ENCODE measurements at places on chromosomes 13 and 19. TPM values are rescaled to one million over a fixed set of nuclear protein-coding genes. Genes with fewer than 3 reads are reported as not detected.

GRCh38 chr13:34419755-34420154 is 522.3 kb upstream of the NBEA start:
- DNase-seq, result no peak

DNA sequence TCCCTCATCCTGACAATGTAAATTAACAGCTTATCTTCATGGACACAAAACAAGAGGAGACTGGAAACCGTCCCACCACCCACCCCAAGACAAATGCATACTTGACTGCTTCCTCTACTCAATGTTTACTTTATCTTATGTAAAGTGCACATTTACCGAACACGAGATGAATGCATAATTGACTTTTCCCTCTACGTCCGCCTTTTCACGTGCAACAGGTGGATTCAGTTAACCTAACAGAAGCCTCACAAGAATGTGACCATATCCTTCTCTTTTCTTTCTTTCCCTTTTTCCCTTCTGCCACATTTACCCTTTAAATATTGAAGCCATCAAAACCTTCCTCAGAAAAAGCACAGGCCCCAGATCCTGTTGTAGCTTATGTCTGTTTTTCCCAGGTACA is 468.0 kb downstream of the UQCRFS1 start:
- DNase-seq, result no peak

GRCh38 chr13:25330541-25330940 is 29.1 kb downstream of the NUP58 start:
- DNase-seq, result peak; percentile 13

- DNase-seq, result no peak
Measured at GRCh38 chr19:16506961-16507360, 10.8 kb downstream of the C19orf44 start.

The C1QTNF9 gene
- total RNA-seq, result not detected

The CEACAM20 gene
- total RNA-seq, result not detected

DNA sequence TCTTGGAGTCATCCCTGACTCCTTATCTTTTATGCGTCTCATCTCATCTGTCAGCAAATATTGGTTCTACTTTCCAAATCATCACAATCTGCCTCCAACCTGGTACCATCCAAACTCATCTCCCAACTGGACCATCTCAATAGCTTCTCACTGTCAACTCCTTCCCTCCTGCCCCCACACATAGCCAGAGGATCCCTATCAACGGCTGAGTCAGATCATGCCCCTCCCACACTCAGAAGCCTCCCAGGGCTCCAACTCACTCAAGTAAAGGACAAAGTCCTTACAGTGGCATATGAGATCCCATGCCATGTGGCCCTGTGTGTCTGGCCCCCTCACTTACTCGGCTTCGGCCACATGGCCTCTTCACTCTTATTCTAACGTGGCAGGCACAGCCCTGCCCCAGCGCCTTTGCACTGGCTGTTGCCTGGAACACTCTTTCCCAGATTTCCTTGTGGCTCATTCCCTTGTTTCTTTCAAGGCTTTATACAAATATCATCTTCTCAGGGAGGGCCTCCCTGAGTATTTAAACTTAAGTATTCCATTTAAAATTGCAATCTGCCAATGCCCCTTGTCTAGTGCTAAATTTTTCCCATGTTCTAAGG is 4.3 kb downstream of the SPRED3 start:
- DNase-seq, result peak; percentile 52

DNA sequence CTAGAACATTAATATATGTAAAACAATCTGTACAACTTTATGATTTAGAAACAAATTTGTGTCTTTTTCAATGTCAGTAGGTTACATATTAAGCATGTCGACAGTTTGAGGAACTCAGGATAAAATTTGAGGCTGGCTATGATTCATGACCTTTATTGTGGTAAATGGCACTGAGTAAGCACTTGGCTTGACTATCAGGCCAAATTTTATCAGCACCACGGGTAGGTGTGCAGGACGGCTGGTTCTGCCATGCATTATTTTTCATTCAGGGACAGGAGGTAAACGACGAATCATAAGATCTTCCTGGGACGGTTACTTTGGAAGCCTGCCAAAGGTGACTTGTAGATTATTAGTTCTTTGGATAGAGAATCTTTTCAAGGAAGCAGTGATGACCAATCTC is 19.9 kb upstream of the CYP4F8 start:
- DNase-seq, result peak; percentile 66

DNA sequence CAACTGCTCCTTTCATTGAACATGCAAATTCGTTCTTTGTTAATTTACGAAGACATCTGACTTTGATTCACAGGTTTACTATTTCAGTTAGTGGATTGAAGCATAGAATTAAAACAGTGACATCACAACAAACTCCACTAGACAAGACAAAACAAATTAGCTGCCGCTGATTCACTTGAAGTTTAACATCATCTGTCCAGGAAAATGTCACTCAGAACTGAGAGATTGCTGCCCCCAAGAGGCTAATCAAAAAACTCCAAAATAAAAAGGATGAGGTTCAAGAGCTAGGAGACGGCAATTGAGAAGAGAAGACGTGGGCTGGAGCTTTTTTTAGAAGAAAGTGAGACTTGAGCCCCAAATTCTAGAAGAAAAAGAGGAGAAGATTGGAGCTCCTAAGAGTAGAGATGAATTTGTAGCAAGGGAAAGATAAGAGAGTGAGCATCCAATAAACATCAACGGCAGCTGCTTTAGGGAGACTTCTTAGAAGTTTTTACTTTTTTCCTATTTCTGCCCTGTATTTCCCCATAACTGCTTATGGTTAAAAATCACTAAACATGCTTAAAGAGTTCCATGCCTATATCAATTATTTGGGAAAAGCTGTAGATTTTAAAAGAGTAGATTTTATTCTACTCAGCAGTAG is 40.8 kb upstream of the TPP2 start:
- peak; percentile 60 for DNase-seq

- no peak for DNase-seq
Measured at GRCh38 chr19:3591876-3592613, 6.8 kb downstream of the GIPC3 start.

The PRR19 gene
- 3.7 TPM for total RNA-seq

DNA sequence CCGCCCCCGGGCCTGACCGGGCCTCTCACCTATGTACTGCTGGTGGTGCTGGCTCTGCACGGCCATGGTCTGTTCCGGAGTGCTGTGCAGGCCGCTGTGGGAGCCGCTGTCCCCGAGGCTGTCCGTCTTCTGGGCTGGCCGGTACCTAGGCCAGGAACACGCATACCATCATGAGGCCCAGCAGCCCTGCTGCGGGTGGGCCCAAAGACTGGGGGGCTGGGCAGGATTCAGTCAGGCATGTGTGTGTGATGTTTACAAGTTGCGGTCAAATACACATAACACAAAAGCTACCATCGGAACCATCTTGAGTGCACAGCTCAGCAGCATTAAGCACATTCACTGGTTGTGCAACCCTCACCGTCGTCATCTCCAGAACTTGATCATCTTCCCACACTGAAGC is 32.2 kb upstream of the RANBP3 start:
- no peak for DNase-seq

All from A172 (cell line).